Stimulated activated CD4-positive, alpha-beta T cell treated with anti-CD3 and anti-CD28 coated beads, Interleukin-12 subunit alpha, Interleukin-12 subunit beta, amount 100 ng/mL, for 48 hours (primary cell): ENCODE measurements at places on chromosomes 5 and 9.

- no peak for DNase-seq
Observed at GRCh38 chr5:13508559-13508958, 435.9 kb downstream of the DNAH5 start.

DNA sequence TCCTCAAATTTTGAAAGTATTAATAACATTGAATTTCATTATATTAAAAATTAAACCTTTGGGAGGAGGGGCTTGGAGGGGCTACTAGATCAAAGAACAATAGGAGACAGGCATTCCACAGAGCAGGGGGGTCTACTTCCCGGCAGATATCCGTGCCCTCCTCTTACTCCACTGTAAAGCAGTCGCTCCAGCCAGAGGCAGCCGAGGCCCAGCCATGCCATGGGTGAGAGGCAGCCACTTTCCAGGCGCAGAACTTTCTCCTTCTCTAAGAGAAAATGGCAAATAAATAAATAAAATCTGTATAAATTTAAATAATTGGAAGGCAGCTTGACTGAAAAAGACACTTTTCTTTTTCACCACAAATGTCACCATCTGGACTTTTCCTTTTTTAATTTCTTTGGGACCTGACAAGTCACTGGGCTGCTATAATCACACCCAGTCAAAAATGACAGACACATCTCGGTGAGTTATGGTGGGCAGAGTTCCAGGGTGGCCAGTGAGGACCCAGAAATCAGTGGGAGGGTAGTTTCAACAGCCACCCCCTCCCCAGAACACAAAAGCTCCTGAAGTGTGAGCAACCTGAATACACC lies 302.2 kb upstream of the SMARCA2 start:
- DNase-seq = no peak

DNA sequence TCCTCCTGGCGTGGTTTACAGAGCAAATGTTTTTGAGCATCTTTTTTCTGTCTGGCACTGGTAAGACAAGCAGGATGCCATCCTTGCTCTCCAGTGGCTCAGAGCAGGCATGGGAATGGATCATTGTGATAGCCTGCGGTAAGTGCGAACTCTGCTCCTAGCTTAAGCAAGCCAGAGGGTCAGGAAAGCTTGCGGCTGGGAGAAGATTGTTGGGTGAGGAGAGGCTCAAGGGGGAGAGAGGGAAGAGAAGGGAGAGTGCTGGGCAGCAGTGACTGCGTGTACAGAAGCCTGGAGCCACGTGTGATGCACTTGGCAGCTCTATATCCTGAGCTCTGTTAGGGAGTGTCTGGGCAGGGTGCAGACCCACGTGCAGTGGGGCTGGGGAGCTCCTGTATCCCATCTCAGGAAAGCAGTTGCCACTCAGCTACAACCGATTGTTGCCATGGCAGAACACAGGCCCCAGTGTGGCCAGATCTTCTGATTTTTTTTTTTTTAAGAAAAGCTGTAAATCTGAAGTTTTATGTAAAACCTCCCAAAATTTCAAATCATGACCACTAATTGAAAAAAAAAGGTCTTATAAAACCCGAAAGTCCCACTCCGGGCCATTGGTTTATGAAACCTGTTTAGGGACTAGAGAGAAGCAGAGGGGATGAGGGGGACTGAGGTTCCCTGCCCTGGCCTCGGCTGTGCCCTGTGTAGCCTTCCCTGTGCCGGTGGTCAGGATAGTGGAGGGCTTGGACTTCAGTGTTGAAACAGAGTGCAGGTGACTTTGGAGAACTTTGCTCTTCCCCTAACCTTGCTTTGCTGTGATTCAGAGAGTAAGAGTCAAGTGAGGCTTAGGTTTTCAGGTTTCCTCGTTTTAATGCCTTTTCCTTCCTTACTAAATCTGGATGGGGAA lies 67.3 kb downstream of the ZNF618 start:
- no peak for DNase-seq

DNA sequence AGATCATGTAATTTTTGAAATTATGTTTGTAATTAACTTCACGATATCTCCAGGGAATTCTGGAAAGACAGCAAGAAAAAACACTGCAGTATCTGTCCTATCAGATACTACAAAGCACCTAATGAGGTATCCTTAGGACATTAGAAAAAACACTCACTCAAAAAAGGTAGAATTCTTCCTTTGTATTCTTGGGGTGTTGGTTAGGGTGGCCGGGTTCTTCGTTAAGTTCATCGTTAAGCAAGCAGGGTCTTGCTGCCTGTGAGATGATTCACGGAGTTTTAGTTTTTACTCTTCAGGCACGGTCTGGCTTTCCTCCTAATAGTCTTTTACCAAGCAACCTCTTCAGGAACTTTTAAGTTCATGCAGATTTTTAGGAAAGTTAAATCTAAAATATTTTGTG lies 91.4 kb upstream of the IRX4 start:
- DNase-seq = no peak

- no peak for DNase-seq
Observed at GRCh38 chr5:35048910-35049309, 1.2 kb upstream of the AGXT2 start.

DNA sequence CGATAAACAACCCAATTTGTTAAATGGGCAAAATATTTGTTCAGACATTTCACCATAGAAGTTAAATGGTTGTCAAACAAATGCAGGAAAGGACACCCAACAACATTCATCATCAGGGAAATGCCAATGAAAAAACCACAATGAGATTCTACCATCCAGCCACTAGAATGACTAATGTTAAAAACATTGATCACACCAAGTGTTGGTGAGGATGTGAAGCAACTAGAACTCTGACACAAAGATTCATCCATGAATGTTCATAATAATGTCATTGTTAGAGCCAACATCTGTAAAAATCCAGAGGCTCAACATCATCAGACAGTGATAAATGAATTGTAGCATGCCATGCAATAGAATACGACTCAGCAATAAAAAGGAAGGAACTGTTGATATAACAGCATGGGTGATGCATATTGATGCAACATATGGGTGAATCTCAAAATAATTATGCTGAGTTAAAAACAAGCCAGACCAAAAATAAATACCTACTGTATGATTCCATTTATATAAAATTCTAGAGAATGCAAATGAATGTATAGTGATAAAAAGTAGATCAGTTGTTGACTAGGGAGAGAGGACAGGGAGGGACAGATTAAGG lies 55.9 kb upstream of the UNC5A start:
- DNase-seq = no peak

- no peak for DNase-seq
Observed at GRCh38 chr5:10158886-10159285, 90.8 kb downstream of the ATPSCKMT start.

DNA sequence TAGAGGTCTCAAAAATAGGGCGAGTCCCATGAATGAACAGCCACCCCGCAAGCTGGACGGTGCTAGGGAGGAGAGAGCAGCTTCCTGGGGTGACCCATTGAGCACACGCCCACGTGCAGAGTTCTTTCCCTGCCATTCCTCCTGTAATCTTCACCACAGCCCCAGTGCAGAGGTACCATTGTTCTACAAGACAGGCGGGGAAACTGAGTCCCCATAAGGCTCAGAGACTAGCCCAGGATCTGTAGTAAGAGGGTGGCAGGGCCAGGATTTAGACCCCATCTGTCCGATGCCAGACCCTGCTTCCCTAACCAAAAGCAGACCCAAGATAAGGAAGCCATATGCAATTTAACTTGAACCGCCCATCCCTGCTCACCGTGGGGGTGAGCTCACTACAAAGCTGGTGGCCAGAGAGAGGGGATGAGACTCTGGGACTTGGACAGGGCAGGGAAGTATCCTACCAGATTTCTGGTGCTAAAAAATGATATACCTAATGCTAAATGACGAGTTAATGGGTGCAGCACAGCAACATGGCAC lies 36.7 kb upstream of the ORM1 start:
- DNase-seq = no peak

DNA sequence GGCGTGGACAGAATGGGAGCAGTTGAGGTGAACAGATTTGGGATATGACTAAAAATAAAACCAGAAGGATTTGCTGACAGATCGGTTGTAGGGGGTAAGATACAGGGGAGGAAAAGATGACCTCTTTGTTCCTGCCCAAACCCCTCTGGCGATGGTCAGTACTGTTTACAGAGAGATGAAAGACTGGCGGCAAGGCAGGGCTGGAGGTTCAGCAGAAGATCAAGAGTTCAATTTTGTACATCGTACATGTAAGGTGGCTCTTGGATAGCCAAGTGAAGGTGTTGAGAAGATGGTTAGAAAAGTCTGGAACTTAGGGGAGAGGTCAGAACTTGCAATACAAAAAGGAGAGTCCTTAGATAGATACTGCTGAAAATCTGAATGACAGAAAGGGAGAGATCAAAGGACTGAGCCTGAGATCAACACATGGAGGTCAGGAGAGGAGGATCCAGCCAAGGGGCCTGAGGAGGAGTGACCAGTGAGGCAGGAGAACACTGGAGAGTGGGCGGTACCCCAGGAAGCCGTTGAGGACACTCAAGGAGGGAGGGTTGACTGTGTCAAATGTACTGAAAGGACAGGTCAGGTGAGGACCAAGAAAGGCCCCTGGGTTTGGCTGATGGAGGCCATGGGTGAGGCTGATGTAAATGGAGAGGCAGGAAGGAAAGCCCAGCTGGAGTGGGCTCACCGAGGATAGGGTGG lies 7.1 kb downstream of the IL4 start:
- no peak for DNase-seq

- DNase-seq = no peak
Observed at GRCh38 chr5:134568337-134568700, 42.8 kb downstream of the JADE2 start.

GRCh38 chr9:120718316-120718715 lies 4.0 kb upstream of the MEGF9 start:
- no peak for DNase-seq

DNA sequence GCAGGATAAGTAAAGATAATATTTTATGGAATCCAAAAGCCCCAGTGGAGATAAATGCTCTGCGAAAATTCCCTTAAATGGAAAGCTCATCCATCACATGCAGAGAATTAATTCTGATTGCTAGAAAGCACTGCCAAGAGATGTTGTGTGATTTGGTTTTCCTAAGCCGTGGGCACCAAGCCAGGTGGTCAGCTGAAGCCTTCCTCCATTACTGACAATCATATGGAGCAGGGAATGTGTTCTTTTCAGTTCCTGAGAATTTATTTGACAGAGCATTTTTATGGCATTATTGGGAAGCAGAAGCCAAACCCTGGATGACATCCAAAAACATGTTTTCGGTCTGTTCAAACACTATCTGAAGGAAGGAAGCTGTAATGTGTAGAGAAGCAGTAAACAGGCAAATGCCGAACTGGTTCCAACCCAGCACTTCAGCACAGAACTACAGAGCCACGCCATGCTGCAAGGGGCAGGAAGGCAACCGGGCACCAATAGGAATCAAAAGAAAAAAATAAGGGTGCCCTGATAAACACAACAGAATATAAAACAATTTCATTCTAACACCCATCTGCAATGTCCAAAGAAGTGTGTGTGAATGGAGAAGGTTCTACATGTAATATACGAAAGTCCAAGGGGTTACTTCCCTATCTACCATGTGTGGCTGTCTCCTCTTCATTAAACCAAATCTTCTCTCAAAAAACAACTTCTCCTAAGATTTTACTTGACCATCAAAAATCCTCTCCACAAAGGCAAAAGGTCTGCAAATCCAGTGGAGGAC lies 12.3 kb downstream of the ARSB start:
- DNase-seq = no peak

GRCh38 chr5:57137401-57137800 lies 36.5 kb upstream of the GPBP1 start:
- DNase-seq = no peak
